ENCODE measurements at places on chromosomes 5 and 9.
A peak's percentile ranks its signal among the peaks of the same experiment; 100 is the strongest.

DNA sequence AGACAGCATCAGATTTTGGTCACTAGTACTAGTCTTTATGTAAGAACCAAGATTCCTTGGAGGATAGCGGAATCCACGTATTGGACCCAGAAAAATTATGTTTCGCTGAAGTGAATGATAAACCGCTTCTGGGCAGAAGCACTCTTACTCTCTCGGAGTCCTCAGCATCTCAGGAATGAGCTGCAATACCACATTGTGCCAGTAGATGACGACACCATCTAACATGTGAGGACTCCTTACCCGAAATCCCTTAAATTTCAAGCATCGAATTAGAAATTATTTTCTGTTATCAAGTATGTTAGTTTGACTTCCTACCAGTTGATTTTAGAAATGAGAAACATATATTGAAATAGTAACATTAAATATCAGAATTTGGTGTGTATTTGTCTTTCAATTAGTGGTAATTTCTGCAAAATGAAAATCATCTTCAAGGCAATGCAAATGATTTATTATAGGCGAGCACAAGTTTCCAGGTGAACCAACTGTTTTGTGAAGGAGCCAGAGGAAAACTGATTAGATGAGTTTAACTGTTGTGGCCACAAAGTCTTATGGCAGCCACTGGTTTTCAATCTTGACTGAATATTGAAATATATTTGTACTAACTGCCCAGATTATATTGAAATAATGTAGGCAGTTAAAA is 66.0 kb upstream of the CAMK4 start:
- peak; percentile 85 for DNase-seq

GRCh38 chr9:82418334-82418733 is 429.8 kb downstream of the SPATA31D1 start:
- DNase-seq: no peak

- peak; percentile 56 for DNase-seq
Measured at GRCh38 chr5:56099346-56099745, 104.6 kb upstream of the IL6ST start.

DNA sequence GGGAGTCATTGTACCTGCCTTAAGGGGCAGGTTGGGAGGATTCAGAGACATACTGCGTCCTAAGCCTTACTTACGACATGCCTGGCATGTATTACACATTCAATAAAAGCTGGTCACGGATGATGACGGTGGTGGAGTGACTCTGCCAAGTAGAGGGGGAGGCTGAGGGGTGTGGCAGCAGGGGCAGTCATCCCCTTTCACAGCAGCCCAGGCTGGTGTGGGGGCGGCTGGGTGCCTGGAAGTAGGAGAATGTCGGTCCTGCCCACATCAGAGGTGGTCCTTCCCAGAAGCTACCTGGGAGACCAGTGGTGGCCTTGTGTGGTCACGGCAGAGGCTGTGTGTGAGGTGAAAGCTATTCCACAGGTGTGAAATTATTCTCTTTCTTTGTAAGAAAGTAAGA is 8.9 kb downstream of the ZBTB34 start:
- DNase-seq: peak; percentile 10

GRCh38 chr5:10456583-10457420 is 15.1 kb downstream of the ROPN1L start:
- peak; percentile 82 for DNase-seq

DNA sequence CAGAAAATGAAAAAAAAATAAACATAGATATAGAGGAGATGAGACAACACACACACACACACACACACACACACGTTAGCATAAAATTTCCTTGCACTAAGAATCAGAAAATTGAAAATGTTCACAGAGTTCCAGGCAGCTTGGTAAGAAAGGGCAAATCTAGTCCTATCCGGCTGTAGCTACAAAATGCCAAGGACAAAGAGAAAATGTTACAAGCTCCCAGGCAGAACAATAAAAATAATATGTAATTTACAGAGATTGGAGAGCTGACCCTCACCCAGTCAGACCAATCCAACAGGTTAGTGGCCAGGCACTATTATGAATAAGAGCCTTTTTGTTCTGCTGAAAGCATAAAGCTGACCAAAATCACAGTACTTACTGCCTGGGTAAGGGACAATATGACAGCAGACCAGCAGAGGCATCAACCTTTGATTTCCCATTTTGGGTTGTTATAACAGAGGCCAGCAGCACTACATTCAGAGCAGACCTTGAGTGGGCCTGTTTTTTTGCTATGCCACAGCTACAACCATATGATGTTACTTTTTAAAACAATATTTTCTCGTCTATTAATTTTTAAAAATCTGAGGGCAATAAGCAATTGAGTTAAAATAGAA is 892.6 kb downstream of the TAF11L14 start:
- no peak for DNase-seq

GRCh38 chr5:69090158-69090557 is 3.7 kb upstream of the SLC30A5 start:
- DNase-seq: no peak

DNA sequence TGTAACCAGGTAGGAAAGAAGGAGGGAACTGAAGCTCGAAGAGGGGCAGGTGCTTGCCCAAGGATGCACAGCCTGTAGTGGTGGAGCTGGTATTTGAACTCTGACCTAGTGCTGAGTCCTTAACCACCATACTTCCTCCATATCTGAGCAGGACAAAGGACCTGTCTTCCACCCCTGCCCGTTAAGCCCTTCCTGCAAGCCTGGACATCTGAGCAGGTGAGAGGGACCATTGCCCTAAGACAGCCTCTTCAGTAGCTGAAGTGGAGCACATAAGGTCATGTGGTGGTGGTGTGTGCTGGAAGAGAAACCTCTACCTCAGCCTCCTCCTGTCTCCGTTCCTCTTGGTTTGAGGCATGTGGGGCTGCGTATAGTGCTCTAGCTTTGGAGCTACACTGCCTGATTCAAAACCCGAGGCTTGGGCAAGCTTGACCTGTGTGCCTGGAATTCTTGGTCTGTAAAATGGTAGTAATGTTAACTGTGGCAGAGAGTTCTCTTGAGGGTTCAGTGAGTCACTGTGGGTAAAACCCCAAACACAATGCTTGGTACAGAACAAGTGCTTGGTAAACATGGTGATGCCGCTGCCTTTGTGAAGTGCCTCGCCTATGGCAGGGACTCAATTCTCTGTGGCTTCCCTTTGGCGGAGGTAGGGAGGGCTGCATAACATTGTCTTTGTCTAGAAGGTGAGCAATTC is 7.4 kb downstream of the GALNT10 start:
- peak; percentile 35 for DNase-seq

DNA sequence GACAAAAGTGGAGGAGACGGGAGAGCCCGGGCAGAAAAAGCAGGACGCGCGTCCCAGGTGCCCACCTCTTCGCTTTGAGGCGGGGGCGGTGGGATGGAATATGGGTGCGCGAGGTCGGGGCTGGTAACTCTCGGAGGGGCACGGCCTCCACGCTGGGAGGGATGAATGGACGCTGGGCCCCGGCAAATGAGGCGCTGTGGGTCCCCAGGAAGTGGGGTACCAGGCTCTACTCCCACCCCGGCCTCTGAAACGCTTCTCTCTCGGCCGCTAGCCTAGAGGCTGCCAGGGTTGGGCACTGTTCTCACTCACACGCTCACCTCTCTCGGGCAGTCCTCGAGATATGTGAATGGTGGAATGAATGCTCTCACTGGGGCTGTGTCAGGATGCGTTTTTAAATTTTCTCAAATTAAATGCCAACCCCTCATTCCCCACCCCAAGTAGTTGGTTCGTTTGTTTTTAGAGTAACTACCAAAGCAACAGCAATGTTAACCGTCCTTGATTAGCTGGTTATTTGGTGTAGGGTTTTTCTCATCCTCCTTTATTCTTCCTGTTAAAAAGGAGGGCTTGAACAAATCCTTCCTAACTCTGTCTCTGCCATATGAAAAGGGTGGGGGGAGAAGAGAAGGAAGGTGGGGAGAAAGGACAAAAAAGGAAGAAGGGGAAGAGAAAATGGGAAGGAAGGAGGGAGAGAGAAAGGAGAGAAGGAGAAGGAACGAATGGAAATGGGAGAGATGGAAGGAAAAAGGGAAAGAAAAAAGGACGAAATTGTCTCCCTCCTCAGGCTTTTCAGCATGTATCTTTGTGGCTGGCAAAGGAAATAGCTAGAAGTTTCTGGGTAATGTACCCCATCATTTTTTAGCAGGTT is 1.3 kb upstream of the EBF1 start:
- no peak for DNase-seq

DNA sequence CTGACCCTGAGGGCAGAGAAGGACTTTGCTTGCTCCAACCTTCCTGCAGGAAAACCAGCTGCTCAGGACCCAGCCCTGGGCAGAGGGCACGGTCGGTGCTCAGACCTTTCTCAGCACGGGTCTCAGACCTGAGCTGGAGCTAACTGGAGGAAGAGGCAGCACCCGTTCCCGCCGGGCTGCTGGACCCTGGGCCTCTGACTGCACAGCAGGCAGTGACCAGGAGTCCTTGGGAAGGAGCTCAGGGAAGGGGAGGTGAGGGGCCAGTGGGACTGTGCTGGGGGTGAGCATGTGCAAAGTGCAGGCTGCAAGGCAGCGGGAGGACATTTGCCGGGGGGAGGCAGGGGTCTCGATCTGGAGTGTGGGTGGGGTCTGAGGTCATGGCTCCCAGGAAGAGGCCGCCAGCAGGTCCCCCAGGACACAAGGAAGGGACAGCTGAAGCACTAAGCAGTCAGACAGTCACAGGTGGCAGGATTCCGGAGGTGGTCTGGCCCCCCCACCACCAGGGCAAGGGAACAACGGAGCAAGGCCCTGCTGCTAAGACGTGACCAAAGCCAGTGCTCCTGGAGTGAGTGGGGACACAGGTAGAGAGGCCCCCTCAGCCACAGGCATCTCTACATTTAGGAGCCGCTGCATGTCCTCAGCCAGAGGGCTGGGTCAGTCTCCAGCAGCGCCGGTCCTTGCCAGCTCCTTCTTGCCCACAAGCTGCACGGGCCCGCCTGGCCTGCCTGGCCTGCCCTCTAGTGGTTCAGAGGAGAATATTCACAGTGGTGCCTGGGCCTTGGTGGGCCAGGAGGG is 4.8 kb upstream of the DPM2 start:
- peak; percentile 54 for DNase-seq

- peak; percentile 93 for DNase-seq
Measured at GRCh38 chr5:10724781-10725507, 36.1 kb downstream of the DAP start.

DNA sequence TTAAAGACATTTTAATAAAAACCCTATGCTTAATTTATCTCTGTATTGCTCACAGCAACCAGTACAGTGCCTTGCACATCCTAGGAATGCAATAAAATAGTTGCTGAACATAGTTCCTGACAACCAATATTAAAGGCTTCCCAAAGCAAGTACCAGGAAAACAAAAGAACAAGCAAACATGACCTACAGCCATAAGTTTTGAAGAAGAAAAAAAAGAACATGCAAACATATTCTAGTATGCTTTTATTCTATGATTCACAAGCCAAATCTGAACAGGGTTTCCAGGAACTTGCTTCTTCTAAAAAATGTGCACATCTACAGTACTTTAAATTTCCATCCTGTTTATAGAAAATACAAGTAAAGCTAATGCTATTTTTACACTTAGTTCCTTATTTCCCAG is 4.5 kb downstream of the CEMIP2 start:
- DNase-seq: no peak

- no peak for DNase-seq
Measured at GRCh38 chr5:91016322-91016721, 366.8 kb downstream of the ARRDC3 start.

GRCh38 chr9:89137542-89138462 is 40.8 kb downstream of the SHC3 start:
- DNase-seq: peak; percentile 95

DNA sequence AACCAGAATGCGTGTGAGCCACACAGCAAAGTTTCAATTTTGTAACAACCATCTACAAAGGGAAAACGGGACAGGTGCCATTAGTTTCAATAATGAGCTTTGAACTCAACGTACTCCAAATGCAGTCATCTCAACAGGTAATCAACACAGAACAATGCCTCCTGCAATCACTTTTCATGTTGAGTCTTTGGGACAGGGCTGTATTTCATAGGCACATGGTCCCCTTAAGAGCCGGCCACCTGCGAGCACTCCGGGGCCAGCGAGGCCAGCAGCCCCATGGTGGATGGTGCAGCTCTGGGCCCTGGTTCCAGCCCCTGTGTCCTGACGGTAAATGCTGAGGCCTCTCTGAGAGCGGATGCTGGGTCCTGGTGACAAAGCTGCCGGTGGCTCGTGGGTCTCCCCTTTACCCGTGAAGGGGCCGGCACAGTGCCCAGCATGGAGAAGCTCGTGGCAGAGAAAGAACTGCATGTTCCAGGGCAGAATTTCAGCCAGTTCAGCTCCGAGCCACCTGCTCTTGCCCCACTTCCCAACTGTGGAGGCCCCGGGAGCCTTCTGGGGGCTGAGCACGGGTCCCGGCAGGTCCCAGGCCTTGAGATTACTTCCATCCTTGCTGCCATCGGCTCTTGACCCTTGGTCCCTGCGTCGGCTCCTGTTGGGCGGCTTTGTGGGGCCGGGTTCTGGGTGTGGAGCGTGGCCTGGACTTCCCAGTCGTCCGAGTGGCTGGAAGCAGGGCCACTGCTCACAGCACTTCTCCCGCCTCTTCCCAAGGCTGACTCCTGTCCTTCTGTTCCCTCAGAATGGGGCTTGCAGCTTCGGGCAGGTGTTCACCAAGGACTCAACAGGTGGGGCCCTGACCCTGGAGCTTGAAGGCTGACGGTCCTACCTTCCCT is 26.1 kb upstream of the RNU6ATAC start:
- DNase-seq: no peak

DNA sequence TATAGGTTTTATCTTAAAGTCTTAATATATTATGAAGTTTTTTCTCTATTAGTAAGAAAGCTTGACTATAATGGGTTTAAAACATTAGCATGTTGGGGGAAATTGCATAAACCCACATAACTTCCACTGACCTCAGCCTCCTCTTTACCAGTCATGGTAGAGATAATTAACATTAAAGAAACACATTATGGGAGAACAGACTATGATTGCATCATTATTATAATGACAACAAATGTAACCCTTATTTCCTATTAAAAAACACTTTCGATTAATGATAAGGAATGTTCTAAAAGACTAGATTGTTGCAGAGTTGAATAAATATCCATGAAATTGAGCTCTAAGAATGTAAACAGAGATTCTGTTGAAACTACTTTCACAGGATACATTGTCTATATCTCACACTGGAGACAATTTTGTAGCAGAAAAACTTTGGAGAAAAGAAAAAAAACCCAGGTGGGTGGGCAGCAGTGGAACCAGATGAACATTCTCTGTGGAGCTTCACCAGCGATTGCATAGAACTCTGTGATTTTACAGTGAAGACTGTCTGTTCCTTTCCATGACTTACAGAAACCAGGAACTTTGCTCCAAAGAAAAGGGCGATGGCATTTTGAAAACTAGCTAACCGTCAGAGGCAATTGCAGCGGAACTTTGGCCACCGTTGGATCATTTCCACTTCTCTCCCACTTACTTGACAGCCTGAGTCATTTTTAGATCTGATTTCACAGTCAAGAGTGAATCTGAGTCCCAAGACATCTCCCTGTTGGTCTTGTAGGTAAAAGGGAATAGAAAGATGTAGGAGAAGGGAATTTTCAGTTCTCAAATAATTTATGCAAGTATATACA is 21.0 kb upstream of the ERAP2 start:
- peak; percentile 84 for DNase-seq

GRCh38 chr9:75041041-75041440 is 12.9 kb upstream of the CARNMT1 start:
- no peak for DNase-seq

GRCh38 chr9:966870-967269 is 9.6 kb upstream of the DMRT3 start:
- DNase-seq: no peak

All from IMR-90 (cell line).